ENCODE measurements at places on chromosomes 16 and 17.
A peak's percentile ranks its signal among the peaks of the same experiment; 100 is the strongest.

GRCh38 chr16:55294129-55294528 lies 29.9 kb upstream of the IRX6 start:
- DNase-seq = no peak

DNA sequence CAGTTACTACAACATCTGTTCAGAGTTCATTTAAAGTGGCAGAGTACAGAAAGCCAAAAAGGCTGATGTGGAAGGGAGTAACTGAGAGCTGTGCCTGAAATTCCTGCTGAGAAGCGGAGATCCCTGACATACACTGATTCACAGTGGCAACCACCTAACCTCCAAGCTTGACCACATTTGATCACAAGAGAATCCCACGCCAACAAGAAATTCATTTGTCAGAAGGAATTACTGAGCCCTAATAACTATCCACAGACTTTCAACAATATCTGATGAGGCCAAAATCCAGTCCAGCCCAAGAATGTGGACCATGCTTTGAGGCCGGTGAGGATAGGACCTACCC lies 168.5 kb upstream of the RPH3AL start:
- no peak for DNase-seq

GRCh38 chr17:40176754-40177110 lies 538 bp upstream of the RAPGEFL1 start:
- DNase-seq = no peak

DNA sequence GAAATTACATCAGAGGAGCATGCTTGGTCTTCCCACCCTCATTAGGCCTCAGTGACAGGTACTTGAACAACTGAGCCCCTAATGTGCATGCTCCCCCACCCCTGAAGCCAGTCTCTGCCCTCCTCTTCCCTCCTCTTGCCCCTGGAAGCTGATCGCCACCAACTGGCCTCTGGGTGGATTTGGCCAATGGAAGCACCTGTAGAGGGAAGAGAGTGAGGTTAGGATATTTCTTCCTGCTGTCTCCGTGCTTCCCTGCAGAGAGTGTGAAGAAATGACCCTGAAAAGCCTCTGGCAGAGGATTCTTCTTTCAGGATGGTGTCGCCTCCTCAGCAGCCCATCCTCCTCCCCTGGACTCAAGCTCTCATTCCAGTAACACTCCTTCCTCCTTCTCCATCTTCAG lies 5.9 kb upstream of the CBLN1 start:
- no peak for DNase-seq

- DNase-seq = no peak
Measured at GRCh38 chr17:51472670-51473205, 212.4 kb downstream of the UTP18 start.

DNA sequence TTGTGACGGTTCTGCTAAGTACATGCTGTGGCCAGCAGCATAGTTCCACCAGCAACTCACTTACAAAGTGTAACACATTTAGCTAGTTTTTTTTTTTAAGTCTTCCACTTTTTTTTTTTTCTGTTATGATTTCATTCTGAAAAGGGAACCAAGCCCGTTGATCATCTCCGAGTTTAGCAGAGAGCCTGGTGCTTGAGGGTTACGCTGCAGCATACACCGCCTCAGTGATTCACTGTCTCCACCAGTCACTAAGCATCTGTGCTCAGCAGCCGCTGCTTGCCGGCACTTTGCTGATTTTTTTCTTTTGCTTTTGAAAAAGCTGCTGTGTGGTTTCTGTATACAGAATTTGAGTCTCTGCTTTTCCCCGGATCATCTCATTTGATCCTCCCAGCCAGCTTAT lies 194.5 kb upstream of the CDH13 start:
- no peak for DNase-seq

DNA sequence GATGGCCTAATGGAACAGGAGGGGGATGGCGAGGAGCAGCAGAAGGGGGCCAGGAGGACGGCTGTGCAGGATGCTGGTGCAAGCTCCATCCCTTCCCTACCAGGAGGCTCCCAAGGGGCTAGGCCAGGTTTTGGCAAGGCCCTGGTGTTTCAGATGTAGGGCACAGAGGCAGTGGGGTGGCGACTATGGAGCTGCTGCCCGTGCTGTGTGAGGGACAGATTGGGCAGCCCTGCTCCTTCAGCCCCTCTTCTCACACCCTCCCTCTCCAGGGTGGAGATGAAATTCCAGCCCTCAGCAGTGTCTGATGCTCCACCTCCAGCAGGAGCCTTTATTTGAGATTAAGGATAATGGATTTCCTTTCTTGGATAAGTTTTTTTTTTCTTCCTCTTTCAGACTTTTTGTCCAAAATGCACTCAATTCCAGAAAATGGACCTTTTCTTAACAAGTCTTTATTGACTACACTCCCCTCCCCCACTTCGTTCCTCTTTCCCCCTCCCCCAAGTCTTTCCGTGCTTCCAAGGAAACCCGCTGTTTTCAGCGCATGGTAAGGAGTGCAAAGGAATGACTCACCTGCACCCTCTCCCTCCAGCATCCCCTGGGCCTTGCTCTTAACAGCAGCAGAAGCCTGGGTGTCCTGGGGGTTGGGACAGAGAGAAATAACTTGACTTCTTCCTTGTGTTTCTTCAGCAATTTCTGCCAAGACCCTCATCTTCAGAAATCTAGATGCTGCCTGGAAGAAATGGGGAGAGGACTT lies 95.2 kb downstream of the CCDC182 start:
- DNase-seq = no peak

GRCh38 chr17:30433514-30433913 lies 43.7 kb upstream of the GOSR1 start:
- DNase-seq = no peak

DNA sequence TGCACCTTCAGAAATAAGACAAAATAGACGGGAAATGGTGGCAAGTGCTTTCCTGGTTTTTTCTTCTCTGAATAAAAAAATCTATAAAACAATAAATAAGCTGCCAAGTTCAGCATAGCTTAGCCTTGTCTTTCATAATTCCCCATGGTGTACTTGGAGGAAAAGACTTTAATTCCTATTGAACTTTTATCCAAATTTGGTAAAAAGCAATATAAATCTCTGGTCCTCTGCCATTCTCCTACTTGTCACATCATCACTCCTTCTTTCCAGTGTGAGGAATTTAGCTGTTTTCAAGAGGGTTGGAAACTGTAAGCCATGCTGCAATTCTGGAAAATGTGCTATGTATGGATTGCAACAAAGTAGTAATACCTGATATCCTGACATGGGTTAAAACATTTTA lies 551.8 kb upstream of the KIF2B start:
- DNase-seq = no peak

DNA sequence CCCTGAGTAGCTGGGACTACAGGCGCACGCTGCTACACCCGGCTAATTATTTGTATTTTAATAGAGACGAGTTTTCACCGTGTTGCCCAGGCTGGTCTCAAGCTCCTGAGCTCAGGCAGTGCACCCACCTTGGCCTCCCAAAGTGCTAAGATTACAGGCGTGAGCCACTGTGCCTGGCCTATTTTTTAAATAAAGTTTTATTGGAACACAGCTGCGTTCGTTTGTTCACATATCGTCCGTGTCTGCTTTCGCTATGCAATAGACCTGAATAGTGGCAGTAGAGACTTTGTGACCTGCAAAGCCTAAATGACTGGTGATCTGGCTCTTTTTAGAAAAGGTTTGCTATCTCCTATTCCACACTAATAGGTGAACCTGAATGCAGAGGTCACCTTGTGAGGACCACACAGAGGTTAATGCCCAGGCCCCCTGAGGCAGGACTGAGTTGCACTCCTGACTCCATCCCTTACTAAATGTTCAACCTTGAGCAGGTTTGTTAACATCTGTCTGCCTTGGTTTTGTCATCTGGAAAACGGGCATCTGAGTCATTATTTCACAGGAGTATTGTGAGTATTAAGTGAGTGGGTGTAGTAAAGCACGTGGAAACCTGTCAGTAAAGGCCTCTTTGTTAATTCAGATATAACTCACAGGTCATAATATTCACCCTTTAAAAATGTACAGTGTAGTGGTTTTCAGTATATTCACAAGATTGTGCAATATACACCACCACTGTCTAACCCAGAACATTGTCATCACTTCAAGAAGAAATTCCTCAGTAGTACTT lies 157.5 kb upstream of the CACNG5 start:
- no peak for DNase-seq

GRCh38 chr17:57349541-57350247 lies 93.4 kb downstream of the MSI2 start:
- DNase-seq = peak; percentile 82

DNA sequence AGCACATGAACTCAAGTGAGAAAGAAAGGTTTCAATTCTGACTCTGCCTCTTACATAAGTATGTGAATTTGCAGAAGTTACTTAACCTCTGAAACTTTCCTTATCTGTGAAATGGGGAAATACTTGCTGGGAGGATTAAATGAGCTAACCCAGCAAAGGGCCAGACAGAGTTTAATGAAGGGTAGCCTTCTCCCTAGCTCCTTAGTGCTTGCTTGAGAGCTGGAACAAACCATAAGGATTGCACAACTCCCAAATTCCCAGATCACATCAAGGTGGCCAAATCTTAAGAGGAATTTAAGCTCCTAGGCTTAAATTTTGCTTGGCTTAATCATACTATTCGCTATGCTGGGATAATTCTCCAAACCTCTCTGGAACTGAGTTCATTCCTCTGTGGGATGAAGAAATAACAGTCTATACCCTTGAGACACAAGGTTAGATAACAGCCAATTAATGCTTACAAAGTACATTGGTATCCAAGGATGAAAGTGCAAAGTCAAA lies 11.8 kb upstream of the WSB1 start:
- DNase-seq = peak; percentile 45

DNA sequence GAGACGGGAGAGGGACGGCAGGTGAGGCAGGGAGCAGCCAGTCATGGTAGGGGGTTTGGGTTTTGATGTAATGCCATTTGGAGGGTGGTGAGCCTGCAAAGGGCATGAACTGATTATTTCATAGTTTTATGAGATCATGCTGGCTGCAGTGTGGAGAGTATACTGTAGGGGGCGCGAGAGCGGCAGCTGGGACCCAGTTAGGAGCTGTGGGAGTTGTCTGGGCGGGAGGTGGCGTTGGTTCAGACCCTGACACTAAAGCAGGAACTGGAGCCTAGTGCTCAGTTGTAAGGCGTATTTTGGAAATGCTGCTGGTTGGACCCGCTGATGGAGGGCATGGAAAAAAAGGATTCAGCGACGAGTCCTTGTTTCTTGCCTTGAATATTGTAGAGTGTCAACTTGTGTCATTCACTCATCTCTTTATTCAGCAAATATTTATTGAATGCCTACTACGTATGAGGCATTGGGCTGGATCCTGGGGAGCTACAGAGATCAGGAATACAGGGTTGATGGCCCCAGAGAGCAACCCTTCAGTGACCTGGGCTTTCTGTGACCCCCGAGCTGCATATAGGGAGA lies 23.7 kb upstream of the KDM8 start:
- peak; percentile 86 for DNase-seq

- peak; percentile 48 for DNase-seq
Measured at GRCh38 chr16:55370762-55371482, 46.9 kb downstream of the IRX6 start.

- no peak for DNase-seq
Measured at GRCh38 chr16:73503093-73503492, 455.2 kb upstream of the ZFHX3 start.

GRCh38 chr16:47278306-47278970 lies 134.7 kb upstream of the NETO2 start:
- DNase-seq = no peak

GRCh38 chr17:42380935-42381334 lies 7.3 kb downstream of the STAT3 start:
- DNase-seq = no peak

GRCh38 chr16:57268804-57269800 lies 15.4 kb downstream of the PLLP start:
- peak; percentile 14 for DNase-seq

- DNase-seq = no peak
Measured at GRCh38 chr17:14302091-14302430, 1.2 kb downstream of the HS3ST3B1 start.

- DNase-seq = no peak
Measured at GRCh38 chr17:21113049-21113690, 13.6 kb upstream of the DHRS7B start.

DNA sequence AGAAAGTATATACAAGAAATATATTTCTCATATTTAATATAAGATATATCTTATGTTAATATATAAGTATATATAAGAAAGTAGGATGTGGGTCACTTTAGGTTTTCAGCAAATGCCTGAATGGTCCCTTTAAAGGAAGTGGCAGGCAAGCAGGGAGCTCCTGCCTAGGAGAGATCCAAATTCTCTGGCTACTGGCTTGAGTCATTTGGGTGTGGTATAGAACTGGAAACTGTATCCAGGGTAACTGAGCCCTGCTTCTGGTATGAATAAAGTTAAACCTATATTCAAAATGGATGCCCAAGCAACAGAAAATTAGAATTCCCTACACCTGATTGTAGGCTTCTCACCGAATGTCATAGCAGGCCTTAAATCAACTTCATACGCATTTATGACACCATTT lies 144.4 kb downstream of the ZNF18 start:
- DNase-seq = no peak

GRCh38 chr16:58937661-58938060 lies 203.5 kb upstream of the GOT2 start:
- DNase-seq = no peak

- DNase-seq = no peak
Measured at GRCh38 chr17:45575126-45575885, 84.8 kb upstream of the PLEKHM1 start.
